ENCODE measurements at places on chromosomes 2 and 18.

GRCh38 chr2:121776361-121776760 is 20.9 kb downstream of the TSN start:
- DNase-seq = no peak

GRCh38 chr2:56286936-56287335 is 103.1 kb downstream of the CCDC85A start:
- no peak for DNase-seq

DNA sequence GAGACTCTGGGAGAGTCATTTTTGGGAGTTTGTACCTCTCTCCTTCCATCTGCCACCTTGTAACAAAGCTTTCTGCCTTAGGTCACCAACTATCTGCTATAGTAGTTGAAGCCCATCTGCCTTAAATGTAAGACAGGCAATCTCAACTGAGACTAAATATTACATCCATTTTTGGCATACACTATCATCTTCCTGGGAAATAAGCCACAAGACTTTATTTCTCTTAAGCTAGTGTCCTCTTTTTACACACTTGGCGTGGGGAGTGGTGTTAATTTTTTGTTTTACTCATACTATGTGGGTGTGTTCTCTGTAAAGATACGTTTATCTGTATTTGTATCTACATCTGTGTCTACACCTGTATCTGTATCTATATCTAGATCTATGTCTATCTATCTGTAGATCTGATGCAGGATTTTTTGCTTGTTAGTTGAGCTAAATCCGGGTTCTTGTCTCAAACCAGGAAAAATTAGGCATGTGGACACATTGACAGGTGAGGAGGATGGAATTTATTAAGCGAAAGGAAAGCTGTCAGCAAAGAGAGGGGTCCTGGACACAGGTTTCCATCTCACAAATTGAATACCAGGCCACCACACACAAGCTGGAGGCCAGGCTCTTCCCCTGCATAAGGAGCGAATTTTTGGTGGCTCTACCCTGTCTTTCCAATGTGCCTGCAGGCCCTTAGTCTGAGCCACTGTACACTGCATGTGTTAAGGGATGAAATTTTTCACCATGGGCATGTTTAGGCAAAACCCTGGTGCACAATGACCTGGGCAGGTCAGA is 64.8 kb upstream of the RND3 start:
- no peak for DNase-seq

DNA sequence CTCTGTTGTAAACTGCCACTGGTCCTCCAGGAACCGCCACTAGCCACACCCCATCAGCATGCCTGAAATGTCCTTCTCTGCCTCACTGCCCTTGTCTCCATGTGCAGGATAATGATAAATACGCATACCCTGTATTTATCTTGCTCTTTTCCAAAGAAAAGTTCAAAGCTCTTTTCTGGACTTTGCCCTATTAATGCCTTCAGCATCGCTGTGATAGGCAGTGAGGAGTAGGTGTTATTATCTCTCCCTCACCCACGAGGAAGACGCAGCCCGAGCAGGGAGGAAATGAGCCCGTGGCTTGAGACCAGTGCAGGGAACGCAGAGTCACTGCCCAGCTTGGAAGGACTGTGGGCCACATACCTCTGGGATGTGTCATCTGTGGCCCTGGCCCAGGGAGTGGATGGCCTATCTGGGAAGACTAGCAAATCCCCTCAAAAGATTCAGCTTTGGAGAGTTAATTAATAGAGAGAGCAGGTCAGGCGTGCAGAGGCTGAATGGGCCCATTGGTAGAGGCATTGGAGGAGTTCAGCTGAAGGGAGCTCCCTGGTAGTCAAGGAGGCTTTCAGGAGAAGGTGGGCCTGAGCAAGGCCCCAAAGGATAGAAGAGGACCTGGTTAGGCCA is 39.5 kb upstream of the MCFD2 start:
- no peak for DNase-seq

GRCh38 chr2:212998626-212999359 is 152.6 kb downstream of the IKZF2 start:
- no peak for DNase-seq

- DNase-seq = no peak
These were observed 926.9 kb downstream of the TSN start for GRCh38 chr2:122682356-122682755.

DNA sequence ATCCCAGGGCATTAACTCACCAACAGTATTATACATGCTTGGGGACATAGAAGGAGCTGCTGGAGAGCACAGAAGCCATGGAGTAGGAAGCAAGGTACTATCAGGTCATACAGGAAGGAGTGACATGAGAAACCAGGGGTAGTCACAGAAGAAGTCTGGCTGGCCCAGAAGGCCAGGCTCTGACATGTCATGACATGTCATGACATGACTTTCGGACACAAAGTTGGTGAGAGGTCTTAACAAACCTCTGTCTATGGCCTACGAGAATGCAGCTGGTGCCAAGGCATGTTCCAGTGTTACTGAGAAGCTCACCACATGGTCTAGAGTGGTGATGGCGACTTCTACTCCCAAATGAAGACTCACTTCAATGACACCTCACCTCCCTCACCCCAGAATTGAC is 3.3 kb upstream of the CERS6 start:
- no peak for DNase-seq

DNA sequence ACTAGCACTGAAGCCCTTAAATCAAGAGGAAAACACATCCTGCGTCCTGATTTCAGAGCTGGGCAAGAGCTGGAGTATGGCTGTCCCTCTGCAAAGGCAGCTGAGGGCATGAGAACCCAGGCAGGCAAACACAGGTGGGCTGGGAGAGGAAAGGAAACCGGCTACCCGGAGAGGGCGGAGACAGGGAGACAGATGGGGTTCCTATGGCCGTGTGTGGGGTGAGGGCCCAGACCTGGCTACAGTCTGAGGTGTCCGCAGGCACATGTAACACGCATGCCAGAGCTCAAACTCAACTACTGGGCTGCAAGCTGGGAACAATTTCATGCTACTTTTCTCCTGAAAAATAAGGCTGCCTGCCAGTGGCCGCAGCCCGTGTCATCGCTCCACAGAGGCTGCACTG is 2.7 kb downstream of the COPS9 start:
- no peak for DNase-seq

GRCh38 chr18:12433829-12434540 is 26.3 kb downstream of the PRELID3A start:
- DNase-seq = no peak

DNA sequence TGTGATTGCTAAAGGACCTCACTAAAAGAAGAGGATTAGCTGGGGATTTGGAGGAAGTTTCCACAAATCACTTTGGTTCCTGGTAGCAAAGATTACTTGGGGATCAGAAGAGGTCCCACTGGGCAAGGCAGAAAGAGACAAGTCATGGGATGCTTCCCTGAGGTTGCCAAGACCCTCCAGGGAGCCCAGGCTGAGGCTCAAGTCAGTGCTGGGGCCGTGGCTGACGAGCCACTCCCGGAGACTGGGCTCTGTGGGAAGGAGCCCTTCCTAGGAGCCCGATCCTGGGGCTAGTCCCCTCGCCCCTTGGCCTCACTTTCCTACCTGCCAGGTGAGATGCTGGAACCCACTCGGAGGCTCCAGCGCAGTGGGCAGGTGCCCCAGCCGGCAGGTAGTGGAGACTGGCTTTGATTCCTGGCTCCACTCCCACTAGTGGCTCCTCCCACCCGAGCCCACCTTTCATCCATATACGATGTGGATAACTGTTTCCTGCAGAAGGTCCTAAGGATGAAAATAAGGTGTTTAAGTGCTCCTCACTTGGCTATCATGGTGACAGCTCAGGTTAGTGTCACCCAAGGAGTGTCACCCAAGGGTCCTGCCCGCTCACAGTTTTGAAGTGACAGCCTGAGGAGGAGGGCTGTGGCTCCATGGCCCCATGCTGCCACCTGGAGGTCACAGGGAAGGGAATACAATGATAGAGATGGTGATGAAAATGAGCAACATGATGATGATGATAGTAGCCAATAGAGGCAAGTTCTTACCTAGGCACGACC is 100.5 kb downstream of the CAPN13 start:
- peak; percentile 32 for DNase-seq

- no peak for DNase-seq
These were observed 120.0 kb downstream of the DOCK10 start for GRCh38 chr2:224922142-224922727.

DNA sequence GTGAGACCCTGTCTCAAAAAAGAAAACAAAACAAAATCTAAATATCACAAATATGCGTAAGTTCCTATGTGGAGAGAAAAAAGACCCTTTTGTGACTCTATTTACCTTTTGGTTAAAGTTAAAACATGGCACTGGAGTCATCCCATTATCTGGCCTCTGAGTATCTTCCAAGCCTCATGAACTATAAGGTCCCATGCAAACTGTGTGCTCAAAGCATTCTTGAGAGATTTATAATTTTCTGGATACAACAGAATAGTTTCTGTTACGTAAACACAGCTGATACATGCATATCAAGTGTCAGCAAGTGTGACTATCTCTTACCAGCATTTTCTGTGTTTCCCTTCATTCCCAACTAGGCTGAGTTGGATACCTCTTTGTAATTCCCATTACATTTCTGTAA is 8.8 kb upstream of the NOSTRIN start:
- DNase-seq = no peak

GRCh38 chr2:121030523-121030922 is 254.5 kb downstream of the TFCP2L1 start:
- DNase-seq = no peak

DNA sequence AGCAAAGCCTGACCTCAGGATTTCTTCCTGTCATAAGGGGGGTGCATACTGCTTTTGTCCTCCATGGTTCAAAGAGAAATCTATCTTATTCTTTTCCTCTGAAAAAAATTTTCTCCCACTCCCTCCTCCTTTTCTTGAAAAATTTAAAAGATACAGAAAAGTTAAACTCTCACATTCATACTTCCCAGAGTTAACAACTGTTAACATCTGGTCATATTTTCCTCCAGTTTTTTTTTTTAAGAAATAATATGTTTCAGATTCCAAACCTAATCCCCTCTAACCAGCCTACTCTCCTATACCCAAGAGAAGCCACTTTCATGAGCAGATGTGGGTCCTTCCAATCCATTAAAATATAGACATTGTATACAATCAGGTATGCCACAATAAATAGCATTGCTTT is 378.9 kb upstream of the HNRNPA3 start:
- DNase-seq = no peak

DNA sequence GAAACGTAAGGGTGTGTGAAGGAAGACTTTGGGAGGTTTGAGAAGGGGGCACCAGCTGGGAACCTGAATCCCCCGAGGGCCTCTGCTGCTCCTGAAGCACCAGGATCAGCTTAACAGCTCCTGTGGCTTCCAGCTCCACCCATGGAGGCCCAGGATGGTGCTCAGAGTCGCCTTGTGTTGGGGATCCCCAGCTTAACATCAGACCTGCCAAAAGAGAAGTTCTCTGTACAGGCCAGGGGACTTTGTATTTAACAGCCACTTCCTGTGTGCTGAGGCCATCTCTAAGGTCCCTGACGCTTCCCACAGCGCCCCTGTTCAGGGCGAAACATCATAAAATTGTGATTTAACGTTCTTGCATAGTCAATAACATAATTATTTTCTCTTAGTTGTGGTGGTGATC is 77.5 kb downstream of the NCK2 start:
- no peak for DNase-seq

- DNase-seq = no peak
These were observed 15.1 kb upstream of the CCBE1 start for GRCh38 chr18:59712311-59712710.

Measured in KG1 (cell line).